ENCODE measurements at places on chromosomes 1 and 21.

DNA sequence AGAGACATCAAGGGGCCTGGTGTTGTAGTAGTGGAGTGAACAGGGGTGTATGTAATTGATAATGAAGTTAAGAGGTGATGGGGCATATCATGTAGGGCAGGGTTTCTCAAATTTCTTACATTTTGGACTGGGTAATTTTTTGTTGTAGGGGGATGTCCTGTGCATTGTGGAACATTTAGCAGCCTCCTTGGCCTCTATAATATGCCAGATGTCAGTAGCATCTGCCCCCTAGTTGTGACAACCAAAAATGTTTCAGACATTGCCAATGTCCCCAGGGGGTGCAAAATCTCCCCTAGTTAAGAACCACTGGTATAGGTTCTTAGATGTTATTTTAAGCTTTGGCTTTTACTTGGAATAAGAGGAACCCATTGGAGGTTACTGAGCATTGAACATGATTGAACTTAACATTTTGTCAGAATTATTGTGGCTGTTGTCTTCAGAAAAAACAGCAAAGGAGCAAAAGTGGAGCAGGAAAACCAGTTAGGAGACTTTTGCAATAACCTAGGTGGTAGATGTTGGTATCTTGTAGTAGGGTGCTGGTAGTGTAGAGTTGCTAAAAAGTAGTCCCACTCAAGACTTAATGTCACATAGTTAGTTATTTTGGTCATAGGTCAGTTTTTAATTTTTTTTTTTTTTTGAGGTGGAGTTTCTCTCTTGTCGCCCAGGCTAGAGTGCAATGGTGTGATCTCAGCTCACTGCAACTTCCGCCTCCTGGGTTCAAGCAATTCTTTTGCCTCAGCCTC lies 6.2 kb downstream of the ZNF326 start:
- no peak for DNase-seq

- DNase-seq: no peak
Measured at GRCh38 chr1:24021403-24022266, 41.5 kb upstream of the SRSF10 start.

- DNase-seq: no peak
Measured at GRCh38 chr1:227775841-227776240, 39.6 kb upstream of the PRSS38 start.

DNA sequence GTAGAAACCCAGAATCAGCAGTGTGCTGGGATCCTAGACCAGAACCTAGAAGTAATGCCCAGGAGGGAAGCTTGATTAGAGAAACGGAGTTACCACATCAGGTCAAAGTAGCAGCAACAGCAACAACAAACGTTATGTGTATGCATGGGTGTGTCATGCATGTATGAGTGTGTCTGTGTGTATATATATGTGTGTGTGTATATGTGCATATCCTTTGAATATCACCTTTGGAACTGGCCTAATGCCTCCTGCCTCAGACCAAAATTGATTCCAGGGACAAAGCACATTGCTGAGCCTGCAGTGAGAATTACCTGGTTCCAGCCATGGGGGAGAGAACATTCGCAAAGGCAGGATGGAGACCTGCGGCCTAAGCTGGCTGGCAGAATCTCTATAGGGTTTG lies 55.9 kb downstream of the MAP10 start:
- no peak for DNase-seq

DNA sequence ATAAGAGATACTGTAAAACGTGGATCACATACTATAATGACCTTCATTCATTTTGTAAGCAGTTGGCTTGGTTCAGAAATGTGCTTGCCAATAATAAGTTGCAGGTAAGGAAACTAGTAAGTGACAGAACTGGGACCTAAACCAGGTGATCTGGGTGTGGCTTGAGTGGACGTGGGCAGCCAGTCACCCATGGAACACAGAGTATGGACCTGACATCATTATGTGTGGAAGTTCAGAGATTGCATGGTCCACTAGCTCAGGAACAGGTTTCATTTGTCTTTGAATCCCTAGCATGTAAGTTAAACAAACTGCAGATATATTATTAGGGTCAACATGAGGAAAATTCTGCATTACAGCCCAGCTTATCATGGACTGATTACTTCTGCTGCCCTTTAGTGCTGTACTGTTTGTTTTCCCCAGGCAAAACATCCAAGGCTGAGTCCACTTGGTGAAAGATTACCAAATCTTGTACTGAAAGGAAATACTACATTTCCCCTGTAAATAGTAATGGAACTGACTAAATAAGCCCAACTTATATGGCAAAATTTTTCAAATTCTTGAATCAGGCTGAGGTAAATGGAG lies 327.3 kb upstream of the SGIP1 start:
- no peak for DNase-seq

DNA sequence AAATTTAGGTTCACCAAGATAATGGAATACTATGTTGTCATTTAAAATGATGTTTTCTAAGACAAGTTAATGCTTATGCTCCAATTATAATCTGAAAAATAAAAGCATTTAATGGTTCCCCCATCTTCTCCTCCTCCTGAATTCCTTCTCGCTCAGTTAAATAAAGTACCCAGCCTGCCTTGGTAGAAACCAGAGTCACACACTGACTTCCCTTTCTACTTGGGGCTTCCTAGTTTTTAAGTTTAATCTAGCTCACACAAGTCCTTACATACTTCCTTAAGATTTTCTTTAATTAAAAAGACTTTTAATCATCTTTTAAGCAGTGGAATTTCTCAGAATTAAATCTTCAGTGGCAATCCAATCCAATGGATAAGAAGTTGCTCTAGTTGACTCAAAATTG lies 32.9 kb downstream of the CD58 start:
- DNase-seq: no peak

GRCh38 chr1:59345221-59345620 lies 48.3 kb downstream of the FGGY start:
- no peak for DNase-seq

DNA sequence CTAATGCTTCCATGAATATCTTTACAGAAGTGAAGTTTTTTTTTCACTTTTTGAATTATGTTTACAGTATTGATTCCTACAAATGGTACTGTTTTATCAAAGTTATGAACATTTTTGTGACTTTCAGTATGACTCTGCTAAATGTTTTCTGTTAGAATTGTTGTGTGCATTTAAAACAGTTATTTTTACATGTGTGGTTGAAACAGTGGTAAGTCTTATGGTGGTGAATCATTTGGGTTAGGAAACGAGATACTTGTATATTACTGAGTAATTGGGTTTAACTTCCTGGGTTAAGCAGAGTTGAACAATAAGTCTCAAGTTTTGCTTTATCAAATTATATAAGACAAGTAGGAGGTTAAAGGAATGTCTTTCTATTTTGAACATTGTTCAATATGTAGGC lies 66.8 kb downstream of the VPS13D start:
- DNase-seq: no peak

DNA sequence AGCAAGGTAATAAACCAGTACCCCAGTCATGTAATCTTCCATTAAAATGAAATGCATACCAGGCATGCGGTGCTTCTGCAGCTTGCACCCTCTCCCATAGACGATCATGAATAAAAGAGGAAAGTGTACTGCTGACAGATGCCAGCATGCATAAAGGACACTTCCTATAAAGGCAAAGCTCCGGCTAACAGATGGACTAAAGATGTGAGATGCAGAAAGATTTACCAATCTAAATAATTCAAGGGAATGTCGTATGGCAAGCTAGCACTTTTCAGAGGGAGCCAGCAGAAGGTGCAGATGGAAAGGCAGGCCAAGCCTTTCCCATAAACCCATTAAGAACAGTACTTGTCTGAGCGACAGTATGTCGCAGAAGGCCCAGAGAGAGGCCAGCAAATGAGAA lies 542.0 kb downstream of the NUF2 start:
- DNase-seq: no peak

GRCh38 chr21:8988696-8989095 lies 1532.7 kb upstream of the TPTE start:
- no peak for DNase-seq

- no peak for DNase-seq
Measured at GRCh38 chr1:109312246-109312645, 5.4 kb upstream of the MYBPHL start.

DNA sequence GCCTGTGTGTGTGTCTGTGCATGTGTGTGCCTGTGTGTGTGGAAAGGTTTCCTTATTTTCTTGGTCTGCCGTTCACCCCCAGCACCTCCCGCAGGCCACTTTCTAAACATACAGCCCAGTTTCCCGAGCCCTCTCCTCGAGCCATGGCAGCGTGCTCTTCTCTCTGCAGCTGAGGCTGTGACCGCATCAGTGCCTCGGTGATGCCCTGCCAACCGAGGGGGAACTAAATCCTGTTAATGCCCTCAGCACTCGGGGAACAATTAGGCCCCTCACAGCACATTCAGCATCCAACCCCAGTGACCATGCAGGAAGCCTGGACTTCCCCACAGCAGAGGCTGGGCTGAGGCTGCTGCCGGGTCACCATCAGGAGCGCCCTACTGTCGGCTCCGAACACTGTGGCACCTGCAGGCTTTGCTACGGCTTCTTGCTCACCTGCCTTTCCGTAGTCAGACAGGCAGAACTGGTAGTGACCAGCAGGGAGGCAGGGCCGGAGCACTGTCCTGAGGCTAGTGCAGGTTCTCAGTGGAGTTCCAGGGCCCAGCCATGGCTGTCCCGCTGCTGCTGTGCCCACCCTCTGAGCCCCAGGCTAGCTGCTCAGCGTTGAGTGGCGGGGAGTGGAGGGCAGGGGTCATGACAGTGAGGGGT lies 8.1 kb downstream of the GPR137B start:
- no peak for DNase-seq

DNA sequence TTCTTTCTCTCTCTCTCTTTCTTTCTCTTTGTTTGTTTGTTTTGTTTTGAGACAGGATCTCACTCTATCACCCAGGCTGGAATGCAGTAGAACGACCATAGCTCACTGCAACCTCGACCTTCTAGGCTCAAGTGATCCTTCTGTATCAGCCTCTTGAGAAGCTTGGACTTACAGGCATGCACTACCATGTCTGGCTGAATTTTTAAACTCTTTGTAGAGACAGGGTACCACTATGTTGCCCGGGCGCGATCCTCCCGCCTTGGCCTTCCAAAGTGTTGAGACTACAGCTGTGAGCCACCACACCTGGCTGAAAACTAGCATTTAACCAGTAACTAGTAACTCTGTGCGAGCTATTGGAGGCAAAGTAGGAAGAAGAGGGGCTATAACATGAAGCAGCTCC lies 325.5 kb downstream of the ZP4 start:
- no peak for DNase-seq

- DNase-seq: no peak
Measured at GRCh38 chr1:88883156-88883555, 8.2 kb downstream of the GTF2B start.

DNA sequence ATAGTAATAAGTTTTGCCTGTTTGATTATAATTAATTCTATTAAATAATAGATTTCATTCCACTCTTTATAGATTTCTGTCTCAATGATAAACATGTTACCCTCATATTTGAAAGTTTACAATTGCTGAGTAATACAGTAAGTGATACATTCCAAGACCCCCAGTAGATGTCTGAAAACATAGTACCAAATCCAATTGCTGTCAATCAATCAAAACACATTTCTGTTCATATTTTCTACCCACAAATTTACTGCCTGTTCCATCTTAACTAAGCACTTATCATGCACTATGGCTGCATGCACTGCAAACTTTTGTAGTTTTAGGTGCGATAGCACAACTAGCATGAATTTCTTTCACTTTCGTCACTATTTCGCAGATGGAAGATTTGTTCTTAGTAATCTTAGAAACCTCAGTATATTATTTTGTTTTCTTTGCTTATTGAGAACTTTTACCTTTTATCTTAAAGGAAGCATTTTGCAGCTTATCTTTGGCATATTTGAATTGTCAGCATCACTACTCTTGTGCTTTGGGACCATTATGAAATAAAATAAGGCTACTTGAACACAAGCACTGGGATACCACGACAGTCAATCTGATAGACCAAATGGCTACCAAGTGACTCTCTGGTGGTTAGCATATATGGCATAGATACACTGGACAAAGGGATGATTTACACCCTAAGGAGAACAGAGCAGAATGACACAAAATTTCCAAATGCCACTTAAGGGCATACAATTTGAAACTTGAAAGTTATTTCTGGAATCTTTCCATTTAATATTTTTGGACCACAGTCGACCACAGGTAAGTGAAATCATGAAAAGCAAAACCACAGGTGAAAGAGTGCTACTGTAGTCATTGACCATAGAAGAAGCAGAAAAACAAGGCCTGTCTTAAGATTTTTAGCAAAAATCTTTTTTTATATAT lies 67.6 kb downstream of the RGS13 start:
- no peak for DNase-seq
